ENCODE measurements at places on chromosomes 2 and 18.

GRCh38 chr2:173760553-173760952 is 204.6 kb downstream of the SP3 start:
- no peak for DNase-seq

DNA sequence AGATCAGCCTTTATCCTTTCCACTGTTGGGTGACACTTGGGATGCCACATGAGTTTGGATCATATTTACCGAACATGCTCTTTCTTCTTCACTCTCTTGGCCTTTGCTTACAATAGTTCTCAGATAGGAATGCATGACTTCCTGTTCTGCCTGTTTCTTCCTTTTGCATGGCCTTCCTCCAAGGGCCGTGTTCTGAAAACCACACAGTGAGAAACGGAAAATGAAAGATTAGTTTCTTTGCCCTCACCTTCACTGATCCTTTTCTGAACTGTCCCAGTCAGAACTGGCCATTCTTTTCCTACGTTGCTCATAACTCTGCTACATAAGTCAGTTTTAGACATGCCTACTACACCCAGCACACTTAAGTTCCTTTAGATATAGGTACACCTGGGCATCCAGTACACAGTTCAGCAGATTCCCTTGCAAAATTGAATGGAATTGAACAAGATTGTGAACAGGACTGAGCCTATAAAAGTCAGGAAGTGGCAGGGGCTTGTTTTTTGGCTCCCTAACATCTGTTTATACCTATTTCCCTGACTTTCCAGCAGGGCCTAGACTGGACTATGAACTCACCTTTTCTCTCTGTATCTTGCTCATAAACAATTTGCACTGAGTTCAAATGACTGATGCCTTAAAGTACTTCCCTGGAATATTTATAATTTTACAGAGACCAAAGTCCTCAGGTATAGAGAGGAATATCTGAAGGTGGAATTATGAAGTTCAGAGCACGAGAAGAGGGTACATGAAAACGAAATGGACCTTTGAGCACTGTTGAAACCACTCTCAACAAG is 186.4 kb upstream of the ST6GAL2 start:
- no peak for DNase-seq

- no peak for DNase-seq
Measured at GRCh38 chr18:13433685-13434084, 215.1 kb downstream of the LDLRAD4 start.

- DNase-seq: no peak
Measured at GRCh38 chr2:80461505-80462197, 157.1 kb upstream of the LRRTM1 start.

Data from NCI-H1694 treated with DMSO at 0.1 percent for 48 hours (cell line).